ENCODE measurements at places on chromosomes 7 and 10. TPM values are rescaled to one million over a fixed set of nuclear protein-coding genes. Genes with fewer than 3 reads are reported as not detected.

CALCR gene
- total RNA-seq = not detected

SFTPD gene
- 0.39 TPM for total RNA-seq

- H3K27me3 ChIP-seq = no peaks in the 10 kb centered on the region
- DNase-seq = no peak
- peaks cover 14% of the 10 kb centered on the region for H3K4me1 ChIP-seq
- H3K27ac ChIP-seq = no peak overlapping the region
- no peak overlapping the region for H3K4me3 ChIP-seq
These were observed 5.1 kb downstream of the CCDC71L start for GRCh38 chr7:106655703-106656498.

- H3K4me1 ChIP-seq = no peaks in the 10 kb centered on the region
- no peak for DNase-seq
- H3K4me3 ChIP-seq = no peak overlapping the region
- no peaks in the 10 kb centered on the region for H3K27me3 ChIP-seq
- H3K36me3 ChIP-seq = no peaks in the 10 kb centered on the region
These were observed 94.6 kb downstream of the FANK1 start for GRCh38 chr10:125990974-125991373.

DNA sequence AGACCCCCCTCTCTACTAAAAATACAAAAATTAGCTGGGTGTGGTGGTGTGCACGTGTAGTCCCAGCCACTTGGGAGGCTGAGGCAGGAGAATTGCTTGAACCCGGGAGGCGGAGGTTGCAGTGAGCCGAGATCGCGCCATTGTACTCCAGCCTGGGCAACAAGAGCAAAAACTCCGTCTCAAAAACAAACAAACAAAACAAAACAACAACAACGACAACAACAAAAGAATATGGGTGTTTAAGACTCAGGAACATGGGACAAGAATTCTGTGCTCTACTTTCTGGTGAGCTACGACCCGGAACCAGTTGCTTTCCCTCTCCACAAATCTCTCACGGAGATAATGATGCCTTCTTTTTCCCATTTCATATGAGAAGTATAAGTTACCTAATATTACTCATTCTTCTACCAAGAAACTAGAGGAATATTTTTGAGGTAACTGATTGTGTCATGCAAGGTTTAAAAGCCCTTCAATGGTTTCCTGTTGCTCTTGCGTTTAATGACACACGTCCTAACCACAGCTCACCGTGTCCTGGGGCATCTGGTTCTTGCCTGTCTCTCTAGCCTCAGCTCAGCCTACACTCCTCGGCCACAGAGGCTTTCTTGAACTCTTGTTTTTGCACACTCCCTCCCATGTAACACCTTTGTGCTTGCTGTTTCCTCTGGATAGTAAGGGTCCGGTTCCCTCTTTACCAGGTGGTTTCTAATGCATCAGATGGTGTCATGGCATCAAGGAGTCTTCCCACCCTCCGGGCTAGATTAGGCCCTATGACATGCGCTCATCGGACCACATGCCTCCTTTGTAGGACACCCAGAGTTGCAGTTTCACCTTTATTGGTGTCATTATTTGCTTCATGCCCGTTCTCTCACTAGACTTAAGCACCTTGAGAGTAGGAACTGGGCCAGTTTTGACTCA lies 67.5 kb downstream of the PFKFB3 start:
- no peak overlapping the region for H3K27ac ChIP-seq
- no peaks in the 10 kb centered on the region for H3K27me3 ChIP-seq
- no peak for DNase-seq
- no peaks in the 10 kb centered on the region for H3K36me3 ChIP-seq
- no peak overlapping the region for H3K4me3 ChIP-seq
- peaks cover 17% of the 10 kb centered on the region for H3K4me1 ChIP-seq

GRCh38 chr7:89183712-89184111 lies 388.2 kb upstream of the TEX47 start:
- H3K36me3 ChIP-seq = no peaks in the 10 kb centered on the region
- H3K4me3 ChIP-seq = no peak overlapping the region
- H3K27ac ChIP-seq = no peak overlapping the region
- peaks cover 7% of the 10 kb centered on the region for H3K4me1 ChIP-seq

All from Caco-2 (cell line).